ENCODE measurements at places on chromosomes 1 and 21.

- no peak for DNase-seq
Measured at GRCh38 chr1:12615865-12616708, 1.9 kb downstream of the DHRS3 start.

GRCh38 chr1:47901001-47901575, 96.1 kb downstream of the TRABD2B start:
- no peak for DNase-seq

DNA sequence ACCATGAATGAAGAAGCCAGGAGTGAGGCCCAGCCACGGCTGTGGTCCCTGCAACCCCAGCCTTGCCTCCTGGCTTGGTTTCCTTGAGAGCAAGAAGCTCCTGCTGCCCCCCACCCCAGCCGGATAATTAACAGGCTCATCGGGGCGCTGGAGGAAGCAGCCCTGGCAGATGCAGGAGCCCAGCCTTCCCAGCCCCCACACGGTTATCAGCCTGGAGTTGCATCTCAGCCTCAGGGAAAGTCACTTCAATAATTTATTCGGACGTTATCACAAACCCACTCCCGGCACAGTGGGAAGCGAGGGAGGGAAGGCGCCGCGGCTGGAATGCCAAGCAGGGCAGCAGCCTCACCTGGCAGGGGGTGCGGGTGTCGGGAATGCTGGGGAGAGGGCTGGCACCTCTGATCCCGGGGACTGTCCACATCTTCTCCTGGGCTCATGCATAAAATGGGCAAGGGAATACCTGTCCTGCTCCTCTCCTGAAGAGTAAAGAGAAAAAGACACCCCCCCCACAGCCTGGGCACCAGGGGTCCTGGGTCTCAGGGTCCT, 43.3 kb upstream of the LRP8 start:
- no peak for DNase-seq

DNA sequence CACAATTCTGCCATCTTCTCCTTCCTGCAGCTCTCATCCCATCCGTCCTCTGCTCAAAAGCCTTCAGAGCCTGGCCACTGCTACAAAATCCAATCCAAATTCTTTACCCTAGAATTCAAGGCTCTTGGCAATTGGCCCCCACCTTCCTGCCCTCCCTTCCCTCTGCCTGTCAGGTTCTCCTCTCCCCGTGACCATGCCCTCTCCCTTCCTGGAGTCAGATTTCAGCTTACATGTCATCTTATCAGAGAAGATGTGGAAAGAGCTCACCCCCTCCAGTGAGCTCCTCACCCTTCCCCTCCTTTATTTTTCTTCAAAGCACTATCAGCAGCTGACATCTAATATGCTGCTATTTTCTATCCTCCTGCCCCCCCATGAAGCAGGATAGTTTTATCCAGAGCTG, 86.9 kb downstream of the GRIK3 start:
- no peak for DNase-seq

GRCh38 chr1:11753555-11754208, 8.3 kb upstream of the C1orf167 start:
- no peak for DNase-seq

GRCh38 chr1:147046189-147046862, 108.2 kb downstream of the NBPF12 start:
- no peak for DNase-seq

DNA sequence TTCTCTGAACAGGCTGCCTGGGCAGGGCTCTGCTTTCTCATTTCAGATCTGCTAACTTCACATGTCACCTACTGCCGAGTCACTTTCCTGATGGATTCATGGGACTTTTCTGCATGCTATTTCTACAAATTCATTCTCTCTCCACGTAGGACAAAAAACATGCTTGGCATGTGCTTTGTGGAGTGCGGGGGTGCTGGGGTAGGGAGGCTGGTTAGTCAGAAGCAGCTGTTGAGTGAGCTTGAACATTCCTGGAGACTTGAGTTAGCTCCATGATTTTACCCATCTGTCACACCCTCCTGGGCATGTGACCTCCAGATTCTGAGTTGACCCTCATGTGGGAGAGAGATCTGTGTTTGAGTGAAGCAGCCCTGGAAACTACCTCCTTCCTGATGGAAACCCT, 71.4 kb downstream of the UCK2 start:
- no peak for DNase-seq

GRCh38 chr1:28887835-28888682, 26.3 kb upstream of the EPB41 start:
- DNase-seq = no peak

All from stimulated activated CD4-positive, alpha-beta T cell treated with anti-CD3 and anti-CD28 coated beads, TNF-alpha, amount 100 ng/mL, for 4 hours (primary cell).